ENCODE measurements at places on chromosomes 2 and 18.

DNA sequence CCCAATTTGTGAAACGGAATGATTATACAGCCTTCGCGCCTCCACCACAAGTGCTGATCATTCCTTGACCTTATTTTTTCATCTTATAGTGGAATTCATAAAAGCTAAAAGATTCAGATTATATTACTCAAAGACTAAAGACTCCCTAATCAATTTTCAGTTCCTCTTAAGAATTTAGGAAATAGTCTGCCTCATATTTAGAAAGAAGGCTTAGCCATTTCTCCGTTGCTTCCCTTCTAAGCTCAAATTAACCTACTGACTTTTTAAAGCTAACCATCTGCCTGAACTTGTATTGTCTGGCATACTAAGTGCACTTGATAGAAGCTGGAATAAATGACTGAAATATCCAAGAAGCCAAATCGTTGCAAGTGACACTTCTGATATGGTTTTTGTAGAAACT is 44.7 kb downstream of the HNRNPLL start:
- DNase-seq, result no peak

DNA sequence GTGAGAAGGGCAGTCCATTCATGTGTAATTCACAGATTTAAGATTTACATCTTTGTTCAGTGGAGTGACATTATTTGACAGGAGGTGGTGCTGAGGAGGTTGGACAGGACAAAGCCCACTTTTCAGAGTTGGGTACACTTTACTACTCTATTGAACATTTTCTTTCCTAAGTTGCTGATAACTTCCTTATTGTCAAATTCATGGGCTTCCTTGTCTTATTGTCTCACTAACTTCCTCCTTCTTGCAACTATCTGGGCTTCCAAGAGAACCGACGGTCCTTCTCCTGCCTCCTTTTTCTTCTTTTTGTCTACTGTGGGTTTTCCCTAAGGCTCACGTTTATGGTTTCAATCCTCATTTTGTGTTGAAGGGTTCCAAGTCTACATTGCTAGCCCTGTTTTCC is 67.7 kb upstream of the DNMT3A start:
- no peak for DNase-seq

DNA sequence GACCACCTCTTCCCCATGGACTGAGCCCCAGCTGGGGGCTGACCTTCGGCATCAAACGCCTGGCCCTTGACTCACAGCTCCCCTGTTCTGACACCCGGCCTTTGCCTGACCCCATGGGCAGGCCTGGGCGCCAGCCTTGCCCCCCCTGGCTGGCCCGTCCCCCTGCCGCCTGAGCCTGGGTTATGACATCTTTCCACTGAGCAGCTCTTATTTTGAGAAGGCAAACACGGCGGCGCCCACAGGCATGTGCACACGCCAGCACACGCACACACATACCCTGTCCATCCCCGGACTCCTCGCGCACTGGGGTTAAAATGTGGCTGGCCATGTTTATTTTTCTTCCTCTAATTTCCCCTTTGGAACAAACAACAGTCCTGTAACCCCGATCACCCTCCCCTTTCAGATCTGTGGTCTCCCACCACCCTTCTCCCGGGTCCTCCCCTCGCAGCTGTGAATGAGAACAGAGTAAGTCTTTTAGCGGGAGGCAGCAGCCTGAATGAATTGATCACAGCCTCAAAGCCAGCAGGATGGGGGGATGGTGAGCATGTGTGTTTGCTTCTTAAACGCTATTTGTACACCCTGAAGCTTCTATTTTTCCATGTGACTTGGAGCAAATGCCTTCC is 11.8 kb upstream of the ATOH8 start:
- no peak for DNase-seq

DNA sequence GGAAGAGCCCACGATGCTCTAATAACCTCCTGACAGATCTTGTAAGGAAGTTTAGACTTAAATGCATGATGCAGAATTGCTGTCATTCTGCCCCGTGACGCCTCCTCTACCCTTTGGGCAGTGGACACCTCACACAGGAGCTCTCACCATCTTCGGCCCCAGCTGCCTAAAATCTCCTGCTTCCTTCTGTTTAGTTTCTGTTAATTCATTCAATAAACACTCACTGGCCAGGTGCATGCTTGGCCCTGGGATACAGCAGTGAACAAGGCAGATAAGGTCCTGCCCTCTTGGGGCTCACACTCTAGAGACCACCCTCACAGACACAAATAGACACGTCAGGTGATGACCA is 81.1 kb downstream of the SEPTIN10 start:
- DNase-seq, result no peak

- no peak for DNase-seq
Observed at GRCh38 chr2:235536711-235537110, 42.9 kb downstream of the AGAP1 start.

DNA sequence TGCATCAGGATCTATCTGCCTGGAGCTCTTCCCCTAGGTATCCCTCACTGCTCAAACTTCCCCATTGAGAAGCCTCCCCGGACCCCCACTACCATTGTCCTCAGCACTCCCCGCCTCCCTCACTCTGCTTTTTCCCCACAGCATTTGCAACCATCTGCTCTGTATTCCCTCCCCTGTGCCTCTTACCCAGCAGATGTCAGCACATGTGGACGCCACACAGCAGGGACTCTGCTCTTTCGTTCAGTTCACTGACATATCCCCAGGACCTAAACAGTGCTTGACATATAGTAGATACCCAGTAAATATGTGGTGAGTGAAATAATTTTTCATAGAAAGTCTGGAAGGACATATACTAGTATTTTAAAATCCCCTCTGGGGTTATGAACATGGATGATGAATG is 101.1 kb downstream of the TMEM247 start:
- no peak for DNase-seq

GRCh38 chr2:53091183-53091582 is 676.4 kb upstream of the CHAC2 start:
- DNase-seq, result no peak

DNA sequence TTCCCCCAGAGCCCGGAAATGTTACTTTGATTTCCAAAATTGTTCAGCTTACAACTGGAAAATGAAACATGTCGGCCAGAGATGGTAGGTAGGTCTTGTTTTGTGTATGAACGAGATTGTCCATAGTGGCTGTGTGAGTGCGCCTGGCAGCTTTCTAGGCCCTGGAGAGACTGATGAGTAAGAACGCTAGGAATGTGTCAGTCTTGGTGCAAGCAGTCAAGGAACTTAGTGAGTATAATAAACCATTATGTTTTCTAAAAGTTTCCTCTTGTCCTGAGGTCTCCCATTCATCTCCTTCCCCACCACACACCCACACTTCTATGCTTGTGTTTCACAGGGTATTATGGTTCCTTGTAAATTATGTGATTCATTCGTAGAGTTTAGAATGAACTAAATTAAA is 234.2 kb downstream of the CDH2 start:
- DNase-seq, result no peak

GRCh38 chr2:224969633-224970260 is 72.5 kb downstream of the DOCK10 start:
- no peak for DNase-seq

- DNase-seq, result no peak
Observed at GRCh38 chr2:180406687-180407086, 399.6 kb upstream of the CWC22 start.

DNA sequence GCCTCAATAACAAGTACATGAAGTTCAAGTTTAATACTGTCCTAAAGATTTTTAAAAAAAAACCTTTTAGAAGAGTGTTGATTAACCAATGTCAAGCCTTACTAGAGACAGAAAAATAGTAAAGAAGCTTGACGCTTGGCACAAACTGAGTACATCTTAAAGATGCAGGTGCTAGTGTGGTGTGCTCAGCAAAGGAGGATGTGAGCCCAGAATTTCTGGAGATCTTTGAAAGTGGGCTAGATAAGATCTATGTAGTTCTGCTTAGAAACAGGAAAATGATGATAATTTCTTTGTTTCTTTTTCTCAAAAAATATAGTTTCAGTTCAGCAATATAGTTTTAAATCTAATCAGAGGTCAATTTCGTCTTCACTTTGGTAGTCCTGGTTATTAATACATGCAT is 118.3 kb upstream of the KLHL14 start:
- DNase-seq, result no peak

DNA sequence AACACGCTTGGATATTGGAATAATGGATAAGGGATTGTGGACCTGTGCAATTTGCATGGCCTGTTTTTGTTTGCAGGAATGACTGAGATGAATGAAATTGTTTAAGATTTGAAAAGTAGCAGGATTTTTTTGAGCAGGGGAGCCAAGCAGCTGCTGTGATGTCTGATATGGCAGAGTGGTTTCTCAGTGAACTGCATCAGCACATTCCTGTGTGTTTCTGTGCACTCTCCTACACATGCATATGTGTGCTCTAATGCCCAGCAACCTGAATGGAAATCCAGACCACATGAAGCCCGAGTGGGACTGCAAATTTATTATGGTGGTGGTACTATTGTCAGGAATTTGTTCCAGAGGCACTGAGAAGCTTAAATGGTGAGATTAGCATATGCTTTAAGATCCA is 161.7 kb downstream of the PARD3B start:
- DNase-seq, result no peak

DNA sequence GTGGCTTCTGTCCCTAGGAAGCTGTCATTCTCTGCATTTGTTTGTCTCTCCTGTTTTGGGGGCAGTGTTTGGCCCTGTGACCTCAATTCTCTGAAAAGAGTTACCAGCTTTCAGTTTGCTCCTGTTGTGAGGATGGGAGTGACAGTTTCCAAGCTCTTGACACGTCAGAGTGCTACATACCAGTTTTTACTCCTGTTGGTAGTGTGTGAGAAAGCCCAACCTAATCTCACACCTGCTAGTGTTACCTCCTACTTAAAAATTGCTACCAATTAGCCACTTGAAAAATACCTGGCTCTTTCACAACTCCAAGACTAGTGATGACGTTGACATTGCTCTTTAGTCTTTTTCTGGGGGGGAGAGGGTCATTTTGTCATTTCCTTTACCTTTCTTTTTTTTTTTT is 14.1 kb downstream of the SKA1 start:
- no peak for DNase-seq

DNA sequence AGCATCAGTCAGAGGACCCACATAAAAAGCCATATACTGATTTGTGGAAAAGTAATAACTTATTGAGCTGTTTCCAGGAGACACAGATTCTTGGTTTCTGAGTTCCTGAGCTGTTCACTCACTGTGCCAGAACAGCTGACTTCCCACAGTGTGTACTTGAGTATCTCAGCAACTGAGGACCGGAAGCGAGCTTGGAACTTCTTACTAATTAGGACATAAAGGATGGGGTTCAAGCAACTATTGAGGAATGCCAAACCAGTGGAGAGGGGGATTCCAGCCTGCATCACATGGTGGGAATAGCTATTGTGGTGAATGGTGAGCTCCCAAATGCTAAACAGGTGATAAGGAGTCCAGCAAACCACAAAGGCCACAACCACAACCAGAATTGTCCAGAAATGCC is 16.4 kb downstream of the EEF1B2 start:
- DNase-seq, result no peak

DNA sequence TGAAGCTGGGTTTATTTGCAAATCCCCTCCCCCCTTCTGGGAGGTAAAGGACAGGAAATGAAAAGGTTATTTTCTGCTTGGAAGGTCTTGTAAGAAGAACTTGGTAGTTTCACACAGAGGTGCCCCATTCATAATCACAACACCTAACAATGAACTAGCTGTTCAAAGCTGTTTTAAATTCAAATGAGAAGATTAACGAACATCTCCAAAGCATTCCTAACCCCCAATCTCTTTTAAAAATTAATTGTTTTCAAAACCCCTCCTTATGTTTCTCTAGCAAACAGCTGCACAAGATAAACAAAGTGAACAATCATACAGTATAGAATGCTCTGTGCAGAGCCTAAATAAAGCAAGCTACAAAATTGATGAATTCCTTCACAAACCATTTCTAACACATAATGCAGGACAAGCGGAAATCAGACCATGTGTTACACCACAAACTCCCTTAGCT is 271.4 kb downstream of the SATB2 start:
- DNase-seq, result no peak

- DNase-seq, result no peak
Observed at GRCh38 chr2:161962160-161962559, 111.9 kb downstream of the DPP4 start.

GRCh38 chr2:9095226-9095625 is 91.7 kb upstream of the MBOAT2 start:
- no peak for DNase-seq

GRCh38 chr2:55859875-55860274 is 63.7 kb downstream of the EFEMP1 start:
- no peak for DNase-seq

DNA sequence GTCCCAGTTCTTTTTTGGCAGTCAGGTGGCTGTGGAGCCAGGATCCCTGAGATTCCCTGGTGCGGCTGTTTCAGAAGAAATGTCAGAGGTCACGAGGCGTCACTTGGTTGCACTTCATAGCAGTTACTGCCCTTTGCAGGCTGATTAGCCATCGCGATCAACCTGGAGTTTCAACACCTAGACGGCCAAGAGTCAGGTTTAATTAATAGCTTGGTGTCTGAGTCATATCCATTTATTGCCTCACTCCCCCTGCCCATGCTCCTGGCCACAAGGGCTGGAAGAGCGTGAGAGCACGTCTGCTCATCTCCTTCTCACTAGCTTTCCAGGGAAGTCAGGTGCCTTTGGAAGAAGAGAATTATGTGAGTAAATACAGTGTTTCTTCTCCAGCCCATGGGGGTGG is 552.3 kb downstream of the TSN start:
- no peak for DNase-seq

GRCh38 chr2:66494708-66495107 is 59.8 kb downstream of the MEIS1 start:
- no peak for DNase-seq

- DNase-seq, result no peak
Observed at GRCh38 chr18:23967321-23968089, 47.0 kb upstream of the TTC39C start.

DNA sequence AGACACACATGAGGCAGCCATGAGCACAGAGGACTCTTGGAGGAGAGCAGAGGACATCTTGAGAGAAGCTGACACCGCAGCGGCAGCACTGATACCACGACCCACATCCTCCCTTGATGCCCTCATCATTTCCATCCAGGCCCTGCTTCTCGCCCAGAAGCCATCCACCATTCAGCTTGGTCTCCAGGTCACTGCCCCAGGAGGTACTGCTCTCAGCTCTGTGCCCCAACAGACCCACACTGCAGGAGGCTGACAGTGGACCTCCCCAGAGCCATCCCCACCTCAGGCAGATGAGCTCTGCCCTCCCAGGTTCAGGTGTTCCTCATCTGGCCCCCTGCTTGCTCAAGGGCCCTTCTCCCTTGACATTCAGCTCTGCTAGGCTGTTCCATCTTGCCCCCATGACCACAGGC is 74.9 kb downstream of the ACKR3 start:
- no peak for DNase-seq

DNA sequence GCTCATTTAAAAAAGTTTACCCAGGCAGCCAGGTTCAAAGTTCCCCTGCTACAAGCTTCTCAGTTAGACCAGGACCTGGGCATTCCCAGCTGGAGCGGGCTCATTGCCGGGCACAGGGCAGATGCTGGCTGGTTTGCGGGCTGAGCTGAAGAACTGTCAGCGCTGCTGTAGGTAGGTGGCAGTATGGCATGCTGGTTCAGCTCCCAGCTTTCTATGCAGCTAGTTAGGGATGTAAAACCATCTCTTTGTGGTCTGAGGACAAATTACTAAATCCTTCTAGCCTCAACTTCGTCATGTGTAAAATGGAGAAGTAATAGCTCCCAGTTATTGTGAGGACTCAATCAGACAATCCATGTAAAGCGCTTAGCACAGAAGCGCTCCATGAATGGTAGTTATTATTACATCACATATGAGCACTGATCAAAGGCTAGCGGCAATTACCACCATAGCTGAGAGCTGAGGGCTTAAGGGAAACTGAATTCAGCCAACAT is 2.4 kb upstream of the LDLRAD4 start:
- DNase-seq, result peak; percentile 24

GRCh38 chr2:115303-115702 is 69.0 kb upstream of the FAM110C start:
- no peak for DNase-seq

All from activated CD4-positive, CD25-positive, alpha-beta regulatory T cell (primary cell).